Endothelial cell of umbilical vein (primary cell): ENCODE measurements at places on chromosomes 13 and 19. TPM values are rescaled to one million over a fixed set of nuclear protein-coding genes. Genes with fewer than 3 reads are reported as not detected.

DNA sequence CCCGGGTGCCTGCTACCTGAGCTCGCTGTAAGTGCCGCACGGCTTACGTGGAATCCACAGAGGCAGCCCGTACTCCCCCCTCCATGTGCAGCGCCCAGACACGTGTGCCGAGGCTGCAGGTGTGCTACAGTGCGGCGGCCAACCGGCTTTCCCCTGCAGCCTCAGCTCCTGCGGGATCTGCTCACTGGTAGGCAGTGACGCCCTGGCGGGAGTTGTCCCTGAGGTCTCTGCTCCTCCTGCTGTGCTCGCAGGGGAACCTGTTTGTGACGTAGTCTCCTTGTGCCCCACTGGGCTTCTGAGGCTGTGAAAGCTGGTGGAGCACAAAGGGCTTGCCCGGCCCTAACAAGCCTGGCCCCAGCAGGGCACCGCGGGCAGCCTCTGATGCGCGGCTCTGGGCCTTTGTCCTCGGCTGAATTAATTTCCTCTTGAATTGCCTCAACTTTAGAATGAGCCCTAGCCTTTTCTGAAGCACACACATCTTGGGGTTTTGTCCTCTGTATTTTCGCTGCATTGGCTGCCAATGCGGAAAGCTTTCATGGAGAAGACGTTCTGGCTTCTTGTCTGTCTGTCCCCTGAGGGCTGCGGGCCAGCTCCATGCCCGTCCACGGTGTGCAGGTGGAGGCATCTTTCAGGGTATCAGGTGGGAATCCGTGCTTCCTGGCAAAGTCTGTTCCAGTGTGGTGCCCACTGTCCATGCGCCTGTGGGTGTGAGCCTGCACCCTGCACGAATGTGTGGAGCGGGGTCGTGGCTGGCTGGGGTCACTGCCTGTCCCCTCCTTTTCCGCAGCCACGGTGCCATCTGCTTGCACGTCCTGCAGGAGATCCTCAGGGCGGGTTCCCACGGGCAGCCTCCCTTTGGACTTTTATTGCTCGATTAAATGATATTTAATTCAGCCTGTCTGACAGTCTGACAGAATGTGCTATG lies 77.3 kb upstream of the MCF2L start:
- H3K27ac ChIP-seq = no peak overlapping the region
- no peaks in the 10 kb centered on the region for H3K36me3 ChIP-seq
- no peak for DNase-seq
- no peak overlapping the region for H3K4me3 ChIP-seq
- H3K4me1 ChIP-seq = peaks cover 3% of the 10 kb centered on the region

DNA sequence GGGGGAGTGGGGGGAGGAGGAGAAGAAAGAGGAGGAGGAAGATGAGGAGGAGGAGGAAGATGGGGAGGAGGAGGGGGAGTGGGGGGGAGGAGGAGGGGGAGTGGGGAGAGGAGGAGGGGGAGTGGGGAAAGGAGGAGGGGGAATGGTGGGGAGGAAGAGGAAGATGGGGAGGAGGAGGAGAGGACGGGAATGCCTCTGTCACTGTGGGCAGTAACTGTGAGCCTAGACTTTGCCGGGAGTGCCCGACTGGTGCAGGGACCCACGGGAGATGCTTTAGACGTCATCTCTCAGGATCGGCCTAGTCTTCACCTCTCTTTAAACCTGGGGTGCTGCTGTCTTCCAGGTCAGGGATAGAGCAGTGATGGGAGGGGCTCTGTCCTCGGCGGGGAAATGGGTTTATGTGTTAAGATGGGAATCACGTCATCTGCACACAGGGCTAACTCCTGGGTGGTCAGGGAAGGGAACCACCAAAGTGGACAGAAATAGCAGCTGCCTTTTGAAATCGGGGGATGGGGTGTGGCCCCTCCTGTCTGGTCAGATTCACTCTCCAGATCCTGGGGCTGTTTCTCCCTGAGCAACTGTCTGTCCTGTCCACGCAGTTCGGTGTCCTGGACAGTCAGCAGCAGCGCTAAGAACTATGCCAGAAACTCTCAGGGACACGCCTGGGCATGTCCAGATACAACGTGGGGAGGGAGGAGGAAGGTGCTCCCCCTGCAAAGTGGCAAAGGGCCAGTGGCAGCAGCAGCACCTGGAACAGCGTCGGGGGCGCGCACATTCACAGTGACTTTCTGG lies 26.9 kb downstream of the GAS6 start:
- no peaks in the 10 kb centered on the region for H3K27me3 ChIP-seq
- DNase-seq = peak; percentile 78
- peaks cover 13% of the 10 kb centered on the region for H3K4me1 ChIP-seq
- H3K36me3 ChIP-seq = peaks cover 15% of the 10 kb centered on the region
- peak overlapping the region; percentile 90 for H3K27ac ChIP-seq

DNA sequence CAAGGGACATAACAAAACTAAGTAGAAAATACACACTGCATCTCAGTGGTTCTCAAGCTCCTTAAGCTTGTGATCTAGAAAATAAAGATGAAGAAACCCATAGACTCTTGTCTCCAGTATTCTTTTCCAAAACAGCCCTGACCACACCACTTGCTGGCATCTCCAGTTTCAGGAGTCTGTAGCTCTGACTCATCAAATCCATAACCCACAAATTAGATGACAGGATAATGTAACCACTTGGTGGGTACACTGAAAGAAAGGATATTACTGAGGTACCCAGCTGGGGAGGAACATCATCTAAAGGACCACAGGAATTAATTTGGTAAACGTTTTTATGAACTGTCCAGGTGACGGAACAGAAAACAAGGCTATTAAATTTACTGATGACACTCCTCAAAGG lies 214.7 kb downstream of the VWA8 start:
- no peaks in the 10 kb centered on the region for H3K36me3 ChIP-seq
- no peak overlapping the region for H3K4me3 ChIP-seq
- no peaks in the 10 kb centered on the region for H3K27me3 ChIP-seq
- H3K27ac ChIP-seq = no peak overlapping the region

Gene TMEM38A
- total RNA-seq = 1.6 and 2.2 TPM in 2 replicates

DNA sequence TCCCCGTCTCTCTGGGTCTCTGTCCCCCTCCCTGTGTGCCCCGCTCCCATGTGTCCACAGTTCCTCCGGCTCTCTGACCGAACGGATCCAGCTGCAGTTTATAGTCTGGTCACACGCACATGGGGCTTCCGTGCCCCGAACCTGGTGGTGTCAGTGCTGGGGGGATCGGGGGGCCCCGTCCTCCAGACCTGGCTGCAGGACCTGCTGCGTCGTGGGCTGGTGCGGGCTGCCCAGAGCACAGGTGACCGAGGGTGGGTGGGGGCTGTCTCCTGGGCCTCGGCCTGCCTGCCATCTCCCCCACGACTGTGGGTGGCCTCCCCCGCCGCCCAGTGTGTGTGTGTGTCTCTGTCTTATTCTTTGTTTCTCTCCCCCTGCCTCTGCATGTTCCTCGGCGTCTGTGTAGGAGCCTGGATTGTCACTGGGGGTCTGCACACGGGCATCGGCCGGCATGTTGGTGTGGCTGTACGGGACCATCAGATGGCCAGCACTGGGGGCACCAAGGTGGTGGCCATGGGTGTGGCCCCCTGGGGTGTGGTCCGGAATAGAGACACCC lies 10.3 kb downstream of the TRPM4 start:
- H3K27me3 ChIP-seq = no peaks in the 10 kb centered on the region
- H3K4me3 ChIP-seq = no peak overlapping the region
- no peaks in the 10 kb centered on the region for H3K36me3 ChIP-seq

DNA sequence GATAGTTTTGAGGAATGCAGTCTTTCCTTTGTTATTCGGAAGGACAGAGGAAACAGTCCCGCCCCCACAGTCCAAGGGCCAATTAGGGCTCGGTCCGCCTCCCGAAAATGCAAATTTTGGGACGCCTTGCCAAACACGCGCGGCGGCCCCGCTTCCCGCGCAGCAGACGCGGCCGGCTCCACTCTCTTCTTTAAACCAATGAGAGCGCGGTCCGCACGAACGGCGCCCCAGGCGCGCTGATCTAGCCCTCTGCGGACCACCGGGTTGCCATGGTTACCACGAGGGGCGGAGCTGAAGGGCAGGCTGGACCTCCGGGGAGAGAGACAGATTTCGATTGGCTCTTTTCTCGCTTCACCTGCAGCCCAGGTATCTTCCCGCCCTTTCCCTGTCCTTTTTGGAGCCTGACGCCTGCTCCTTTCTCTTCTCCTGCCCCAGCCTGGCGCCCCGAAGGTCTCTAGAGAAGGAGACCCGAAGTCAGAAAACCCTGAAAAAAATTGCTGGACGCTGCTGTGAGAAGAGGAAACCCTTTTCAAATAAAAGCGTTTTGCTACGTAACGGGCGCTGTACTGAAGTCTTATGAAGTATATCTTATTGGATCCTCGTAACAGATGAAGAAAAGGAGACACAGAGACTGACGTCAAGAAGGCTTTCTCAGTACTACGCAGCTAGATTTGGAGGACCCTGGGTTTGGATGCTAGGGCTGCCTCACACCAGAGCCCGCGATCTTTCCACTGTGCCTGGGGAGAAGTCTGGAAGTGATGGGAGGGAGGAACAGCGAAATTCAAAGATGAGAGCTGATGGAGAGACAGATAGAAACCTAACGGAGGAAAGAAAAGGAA lies 2.0 kb downstream of the PTH2 start:
- H3K27me3 ChIP-seq = peaks cover 81% of the 10 kb centered on the region
- H3K4me1 ChIP-seq = no peaks in the 10 kb centered on the region
- H3K36me3 ChIP-seq = no peaks in the 10 kb centered on the region

DNA sequence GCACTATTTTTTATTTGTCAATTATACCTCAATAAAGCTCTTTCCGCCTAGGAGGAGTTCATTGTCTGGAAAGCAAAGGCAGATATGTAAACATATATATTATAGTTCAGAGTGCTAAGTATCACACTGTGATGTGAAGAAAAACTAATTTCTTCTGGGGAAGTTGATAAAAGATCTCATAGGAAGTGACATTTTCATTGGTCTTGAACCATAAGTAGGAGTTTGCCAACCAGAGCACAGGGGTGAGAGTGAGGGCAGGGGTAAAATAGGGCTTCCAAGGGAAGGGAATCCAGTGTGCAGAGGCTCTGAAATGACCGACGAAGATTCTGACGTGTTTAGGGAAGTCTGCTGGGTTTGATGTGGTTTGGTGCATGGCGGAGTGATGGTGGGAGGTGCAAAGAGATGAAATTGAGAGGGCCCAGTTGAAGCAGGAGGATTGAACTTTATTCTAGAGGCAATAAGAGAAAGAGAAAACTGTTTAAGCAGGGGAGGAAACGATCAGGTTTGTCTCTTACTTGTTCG lies 780 bp upstream of the GTF2F2 start:
- no peaks in the 10 kb centered on the region for H3K27me3 ChIP-seq
- H3K4me3 ChIP-seq = peak overlapping the region; percentile 85
- no peaks in the 10 kb centered on the region for H3K36me3 ChIP-seq

Gene DENND1C
- total RNA-seq = not detected in 2 replicates

Gene LILRA2
- total RNA-seq = not detected in 2 replicates

Gene LGALS4
- 0.44 TPM in 1 of 2 replicates, not detected in the other for total RNA-seq
